ENCODE measurements at places on chromosomes 5 and 9. TPM values are rescaled to one million over a fixed set of nuclear protein-coding genes. Genes with fewer than 3 reads are reported as not detected.

- DNase-seq: no peak
Measured at GRCh38 chr9:83061036-83061435, 1.9 kb downstream of the RASEF start.

GRCh38 chr5:1891391-1891790 is 8.7 kb upstream of the IRX4 start:
- DNase-seq: no peak

DNA sequence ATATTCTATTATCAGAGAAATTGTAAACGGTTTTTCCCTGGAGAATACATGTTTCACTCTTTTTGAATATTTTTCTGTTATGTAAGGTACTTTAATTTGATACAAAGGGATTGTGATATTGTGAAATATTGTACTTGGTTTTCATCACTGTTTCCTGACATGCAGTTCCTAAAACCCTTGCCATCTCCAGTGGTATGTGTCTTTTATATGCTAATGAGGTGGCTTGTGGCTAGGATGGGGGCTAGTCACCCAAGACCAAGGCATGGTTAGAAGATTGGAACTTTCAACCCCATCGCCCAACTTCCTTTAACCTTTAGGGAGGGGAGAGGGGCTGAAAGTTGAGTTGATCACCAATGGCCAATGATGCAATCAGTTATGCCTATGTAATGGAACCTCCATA is 160.6 kb downstream of the TAF11L14 start:
- no peak for DNase-seq

DNA sequence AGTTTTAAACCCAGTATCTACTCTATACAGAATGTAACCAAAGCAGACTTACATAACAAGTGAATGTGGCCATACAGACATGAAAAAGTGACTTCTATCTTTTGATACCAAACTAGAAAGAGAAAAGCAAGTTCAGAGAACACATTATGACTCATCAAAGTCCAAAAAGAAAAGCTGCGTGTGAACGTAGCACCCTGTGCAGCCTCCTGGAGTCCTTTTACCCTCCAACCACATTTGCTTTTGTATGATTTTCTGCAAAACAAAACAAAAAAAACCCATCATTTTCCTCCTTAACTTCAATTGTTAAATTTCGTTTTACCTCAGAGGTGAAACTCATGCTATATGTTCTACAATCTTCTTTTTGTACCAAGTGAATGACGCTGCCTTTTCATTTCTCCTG is 2.8 kb upstream of the SMARCA2 start:
- DNase-seq: no peak

DNA sequence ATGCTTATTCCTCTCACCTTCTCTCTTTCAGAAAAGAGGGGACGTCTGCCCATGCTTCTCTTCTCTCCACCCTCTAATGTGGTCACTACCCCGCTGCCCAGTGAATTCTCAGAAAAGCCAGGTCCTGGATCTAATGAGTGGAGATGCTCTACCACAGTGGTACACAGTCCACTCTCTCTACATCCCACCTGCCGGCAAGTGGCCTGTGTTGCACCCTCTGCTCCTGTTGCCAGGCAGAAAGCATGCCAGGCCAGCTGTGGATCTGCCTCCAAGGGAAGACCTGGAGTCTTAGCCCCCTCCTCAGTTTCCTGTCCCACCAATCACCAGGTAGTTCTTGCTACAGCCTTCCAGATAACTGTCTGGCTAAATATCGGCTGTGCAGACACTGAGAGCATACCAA is 71.2 kb upstream of the SPDL1 start:
- no peak for DNase-seq

- DNase-seq: no peak
Measured at GRCh38 chr5:73729329-73729728, 103.3 kb downstream of the ARHGEF28 start.

- no peak for DNase-seq
Measured at GRCh38 chr5:132397224-132397623, 27.7 kb downstream of the SLC22A5 start.

- no peak for DNase-seq
Measured at GRCh38 chr9:100436571-100436970, 9.6 kb downstream of the MSANTD3 start.

DNA sequence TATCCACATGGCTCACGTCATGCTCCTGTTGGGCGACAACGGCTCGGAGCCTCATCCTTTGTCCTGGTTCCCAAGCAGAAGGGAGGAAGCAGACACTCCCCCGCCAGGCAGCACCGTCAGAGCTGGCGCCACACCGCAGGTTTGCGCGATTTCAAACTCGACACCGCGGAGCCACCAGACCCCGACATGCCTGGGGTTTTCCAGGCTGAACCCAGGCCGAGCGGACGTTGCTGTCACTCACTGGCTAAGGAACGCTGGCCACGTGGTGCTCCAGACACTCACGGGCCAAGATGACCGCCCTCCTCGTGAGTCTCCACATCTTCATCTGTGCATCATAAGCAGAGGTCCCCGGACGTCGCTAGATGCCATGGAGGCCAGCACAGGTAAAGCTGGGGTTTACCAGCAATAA is 9.0 kb downstream of the TERT start:
- DNase-seq: peak; percentile 84

- DNase-seq: no peak
Measured at GRCh38 chr9:91835216-91835615, 114.8 kb downstream of the ROR2 start.

GRCh38 chr9:70947086-70947485 is 174.3 kb downstream of the TRPM3 start:
- DNase-seq: no peak

GRCh38 chr9:125361837-125362531 is 100.4 kb downstream of the GAPVD1 start:
- DNase-seq: no peak

- no peak for DNase-seq
Measured at GRCh38 chr9:119898316-119898715, 529.1 kb upstream of the BRINP1 start.

GRCh38 chr5:60830581-60831127 is 13.4 kb downstream of the ELOVL7 start:
- DNase-seq: no peak

- DNase-seq: no peak
Measured at GRCh38 chr9:121667214-121667613, 15.8 kb downstream of the DAB2IP start.

GRCh38 chr9:88041447-88041846 is 67.1 kb upstream of the CDK20 start:
- DNase-seq: no peak

DNA sequence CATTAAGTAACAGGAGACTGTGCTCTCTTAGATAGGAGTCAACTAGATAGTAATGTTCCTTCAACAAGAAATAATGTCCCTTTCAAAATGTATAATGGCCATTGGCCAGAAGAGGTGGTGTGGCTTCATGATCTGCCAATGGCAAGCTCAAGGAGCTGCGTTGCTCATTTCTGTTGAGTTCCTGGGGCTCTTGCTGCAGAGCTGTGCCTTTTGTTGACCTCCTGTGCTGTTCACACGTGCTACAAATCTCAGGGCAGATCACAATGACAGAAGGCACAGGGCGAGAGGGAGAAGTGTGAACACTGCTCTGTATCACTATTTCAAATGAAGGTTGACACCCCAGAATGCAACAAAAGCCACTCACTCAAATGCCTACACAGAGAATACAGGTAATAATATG is 16.0 kb upstream of the TBC1D2 start:
- no peak for DNase-seq

The AGXT2 gene
- total RNA-seq: not detected

The PCDHAC1 gene
- total RNA-seq: 0.61 TPM

The BRD3 gene
- 28.6 TPM for total RNA-seq

The PCDHB15 gene
- 3.4 TPM for total RNA-seq

The MLANA gene
- total RNA-seq: not detected

The MUSK gene
- total RNA-seq: not detected

The PPP2R2B gene
- 0.29 TPM for total RNA-seq

The SEC16A gene
- 71.8 TPM for total RNA-seq
